ENCODE measurements at places on chromosomes 11 and 22.

DNA sequence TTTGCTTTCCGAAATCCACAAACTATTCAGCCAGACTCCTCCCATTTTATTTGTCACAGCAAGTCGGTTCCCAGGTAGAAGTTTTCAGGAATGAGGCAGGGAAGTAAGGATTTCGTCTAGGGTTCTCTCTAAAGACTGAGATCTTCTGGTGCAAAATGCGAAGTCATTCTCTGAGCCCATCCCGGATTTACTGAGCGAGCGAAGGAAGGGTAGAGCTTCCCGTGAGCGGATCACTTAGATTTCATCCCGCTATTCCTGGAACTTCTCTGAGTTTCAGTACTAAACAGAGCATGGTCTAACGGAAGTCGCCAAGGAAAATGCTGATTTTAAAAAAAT lies 3.1 kb upstream of the CALCA start:
- no peak for DNase-seq

DNA sequence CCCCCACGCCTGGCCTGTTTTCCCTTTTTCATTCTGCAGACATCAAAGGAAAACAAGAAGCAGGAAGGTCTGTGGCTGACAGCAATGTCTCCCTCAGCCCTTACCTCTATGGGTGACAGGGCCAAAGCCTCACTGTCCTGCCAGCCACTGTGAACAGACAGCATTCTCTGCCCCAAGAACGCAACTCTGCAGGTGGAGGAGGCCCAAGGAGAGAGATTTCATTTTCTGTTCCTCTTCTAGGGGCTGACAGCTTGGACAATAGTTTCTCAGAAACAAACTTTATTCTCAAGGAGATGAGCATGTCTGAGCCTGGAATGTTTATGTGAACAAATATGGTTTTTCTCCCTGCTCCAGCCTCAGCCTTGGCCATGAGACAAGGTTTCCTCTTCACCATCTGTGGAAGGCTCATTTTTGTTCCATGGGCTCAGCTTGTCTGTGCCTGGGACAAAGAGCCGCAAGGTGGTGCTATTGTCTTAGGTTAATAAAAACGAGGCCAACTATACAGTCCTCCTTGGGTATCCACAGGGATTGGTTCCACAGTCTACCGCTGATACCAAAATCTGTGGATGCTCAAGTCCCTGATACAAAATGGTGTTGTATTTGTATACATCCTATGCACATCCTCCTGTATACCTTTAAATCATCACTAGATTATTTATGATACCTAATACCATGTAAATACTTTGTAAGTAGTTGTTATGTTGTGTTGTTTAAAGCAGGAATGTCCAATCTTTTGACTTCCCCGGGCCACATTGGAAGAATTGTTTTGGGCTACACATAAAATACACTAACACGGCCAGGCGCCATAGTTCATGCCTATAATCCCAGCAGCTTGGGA lies 5.8 kb downstream of the PIWIL3 start:
- peak; percentile 18 for DNase-seq

DNA sequence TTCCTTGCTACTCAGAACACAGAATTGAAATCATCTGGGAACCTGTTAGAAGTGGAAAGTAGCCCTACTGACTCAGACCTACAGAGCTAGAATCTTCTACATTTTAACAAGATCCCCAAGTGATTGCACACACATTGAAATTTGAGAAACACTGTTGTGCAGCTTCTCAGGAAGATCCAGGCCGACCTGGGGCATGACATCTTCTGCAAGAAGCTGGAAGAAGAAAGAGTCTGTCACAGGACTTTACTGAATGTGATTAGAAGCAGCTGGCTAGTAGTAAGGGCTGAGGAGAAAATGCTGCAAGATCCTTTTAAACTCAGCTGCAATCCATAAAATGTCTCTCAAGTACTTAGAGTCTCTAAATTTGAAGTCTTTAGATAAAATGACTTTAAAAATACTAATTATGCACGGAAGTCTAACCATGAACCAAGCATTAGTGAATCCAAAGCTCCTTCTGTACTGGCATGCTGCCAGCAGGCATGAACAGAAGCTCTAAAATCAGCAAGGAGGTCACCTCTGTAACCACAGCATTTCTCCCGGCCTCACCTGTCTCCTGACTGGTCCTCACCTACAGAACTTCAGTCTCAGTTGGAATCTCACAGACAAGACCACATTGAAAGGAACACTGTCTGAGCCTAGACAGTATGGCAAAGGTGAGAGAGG lies 85.0 kb downstream of the SERGEF start:
- DNase-seq = peak; percentile 25

DNA sequence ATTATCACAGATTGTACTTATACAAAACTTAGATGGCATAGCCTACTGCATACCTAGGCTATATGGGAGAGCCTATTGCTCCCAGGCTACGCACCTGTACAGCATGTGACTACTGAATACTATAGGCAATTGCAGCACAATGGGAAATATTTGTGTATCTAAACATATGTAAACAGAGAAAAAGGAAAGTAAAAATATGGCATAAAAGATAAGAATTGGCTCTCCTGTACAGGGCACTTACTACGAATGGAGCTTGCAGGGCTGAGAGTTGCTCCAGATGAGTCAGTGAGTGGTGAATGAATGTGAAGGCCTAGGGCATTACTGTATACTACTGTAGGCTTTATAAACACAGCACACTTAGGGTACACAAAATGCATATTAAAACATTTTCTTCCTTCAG lies 13.2 kb downstream of the APOL6 start:
- no peak for DNase-seq

- no peak for DNase-seq
These were observed 450 bp upstream of the BCL2L13 start for GRCh38 chr22:17638182-17638431.

DNA sequence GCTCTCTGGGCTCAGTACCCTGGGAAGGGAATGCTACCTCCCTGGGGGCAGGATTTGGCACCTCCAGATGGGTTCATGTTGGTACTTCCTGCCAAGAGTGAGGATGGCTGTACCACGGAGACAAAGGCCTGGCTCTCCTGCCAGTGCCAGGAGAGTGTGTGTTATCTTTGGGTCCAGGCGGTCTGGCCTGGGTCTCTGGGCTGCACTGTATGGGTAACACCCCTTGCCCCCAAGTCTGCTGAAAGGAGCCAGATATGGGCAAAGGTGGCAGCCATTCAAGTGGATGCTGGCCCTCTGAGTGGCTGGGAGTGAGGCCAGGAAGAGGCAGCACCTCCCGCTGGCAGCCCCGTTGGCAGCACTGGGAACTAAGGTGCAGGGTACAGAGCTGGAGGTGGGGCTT lies 91.5 kb downstream of the NECTIN1 start:
- no peak for DNase-seq

- DNase-seq = no peak
These were observed 64.5 kb downstream of the C11orf91 start for GRCh38 chr11:33636104-33636503.

GRCh38 chr11:27111896-27112295 lies 71.3 kb downstream of the BBOX1 start:
- DNase-seq = no peak

DNA sequence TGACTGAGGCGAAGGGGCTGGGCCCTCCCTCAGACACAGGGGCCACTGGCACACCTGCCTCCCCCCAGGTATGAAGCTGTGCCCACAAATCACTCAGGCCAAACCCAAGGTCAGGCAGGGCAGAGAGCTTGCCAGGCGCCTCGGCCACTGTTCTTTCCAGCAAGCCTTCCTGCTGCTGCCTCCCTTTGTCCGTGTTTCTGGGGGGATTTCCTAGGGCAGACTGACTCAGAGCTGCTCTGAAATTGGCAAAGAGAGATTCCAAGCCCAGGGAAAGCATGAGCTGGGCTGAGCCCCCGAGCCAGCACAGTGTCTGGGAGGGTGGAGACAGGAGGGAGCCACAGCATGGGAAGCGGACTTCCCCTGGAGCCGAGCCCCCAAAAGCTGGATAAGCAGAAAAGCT lies 33.2 kb downstream of the PPP2R1B start:
- no peak for DNase-seq

DNA sequence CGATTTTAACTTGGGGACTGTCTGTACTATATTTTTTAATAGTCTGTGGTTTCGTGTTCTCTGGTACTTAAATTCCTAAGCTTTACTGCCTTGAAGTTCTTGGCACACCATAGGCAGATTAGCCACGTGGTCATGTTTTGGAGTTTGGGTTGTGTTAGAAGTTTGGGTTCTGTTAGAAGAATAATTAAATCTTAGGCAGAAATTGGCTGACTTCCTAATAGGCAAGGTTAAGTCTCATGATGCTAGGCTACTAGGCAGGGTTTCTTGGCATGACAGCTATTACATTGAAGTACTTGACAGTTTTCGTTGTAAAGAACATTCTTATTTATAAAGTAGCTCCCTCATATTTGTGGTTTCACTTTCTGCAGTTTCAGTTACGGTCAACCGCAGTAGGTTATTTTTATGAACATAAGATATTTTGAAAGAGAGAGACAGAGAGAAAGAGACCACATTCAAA lies 30.0 kb upstream of the MMP7 start:
- peak; percentile 55 for DNase-seq

- DNase-seq = no peak
These were observed 6.6 kb upstream of the MRGPRG start for GRCh38 chr11:3225159-3225758.

GRCh38 chr11:43765194-43765593 lies 84.7 kb downstream of the HSD17B12 start:
- no peak for DNase-seq

- no peak for DNase-seq
These were observed 1.4 kb downstream of the CDKN1C start for GRCh38 chr11:2883979-2884815.

GRCh38 chr11:15539645-15540044 lies 424.9 kb downstream of the INSC start:
- no peak for DNase-seq

- DNase-seq = no peak
These were observed 18.2 kb downstream of the KCNJ1 start for GRCh38 chr11:128848815-128849455.

GRCh38 chr11:119784421-119784820 lies 55.4 kb upstream of the NECTIN1 start:
- no peak for DNase-seq

DNA sequence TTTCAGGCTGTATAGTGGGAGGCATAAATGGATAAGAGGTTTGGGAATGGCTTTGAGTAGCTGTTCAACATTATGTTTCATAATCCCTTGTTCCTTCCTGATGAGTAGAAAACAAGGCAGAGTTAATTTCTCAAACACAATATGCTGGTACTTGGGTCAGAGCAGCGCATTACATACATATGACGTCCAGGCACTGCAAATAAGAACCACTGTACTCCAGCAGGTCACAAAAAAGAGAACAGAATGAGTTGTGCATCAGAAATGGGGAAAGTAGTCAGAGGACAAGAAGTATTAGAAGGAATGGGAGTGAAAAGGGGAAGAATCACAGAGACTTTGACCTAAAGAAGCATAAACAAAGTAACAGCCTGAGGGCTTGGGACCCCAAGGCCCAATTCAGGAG lies 44.0 kb upstream of the RDX start:
- DNase-seq = no peak

DNA sequence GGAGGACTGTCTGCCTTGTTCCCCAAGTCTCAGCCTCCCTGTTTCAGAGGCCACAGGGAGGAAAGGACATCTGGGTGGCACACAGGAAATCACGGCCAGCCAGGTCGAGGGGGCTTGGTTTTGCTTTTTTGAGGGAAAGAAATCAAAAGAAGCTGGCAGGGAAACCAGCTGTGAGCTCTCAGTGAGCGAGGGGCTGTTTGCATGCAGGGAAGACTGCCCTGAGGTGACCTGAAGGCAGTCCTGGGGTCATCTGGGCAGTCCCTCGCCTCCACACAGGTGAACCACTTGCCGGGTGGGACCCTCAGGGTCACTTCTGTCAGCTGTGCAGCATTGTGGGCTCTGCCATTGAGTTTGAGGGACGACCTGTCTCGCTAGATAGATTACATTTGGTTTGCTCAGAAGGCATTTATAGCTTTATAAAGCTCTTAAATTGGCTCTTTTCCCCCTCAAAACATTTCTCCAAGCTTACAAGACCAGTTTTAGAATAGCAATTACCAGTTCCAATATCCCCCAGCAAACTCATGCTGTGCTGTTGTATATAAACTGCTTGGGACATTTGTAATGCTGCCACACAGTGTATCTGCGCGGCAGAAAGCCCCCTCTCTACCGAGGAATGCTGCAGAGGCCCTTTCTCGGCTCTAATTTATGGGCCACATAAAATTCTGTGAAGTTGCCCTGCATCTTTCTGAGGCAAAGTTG lies 28.3 kb downstream of the PKNOX2 start:
- DNase-seq = no peak

DNA sequence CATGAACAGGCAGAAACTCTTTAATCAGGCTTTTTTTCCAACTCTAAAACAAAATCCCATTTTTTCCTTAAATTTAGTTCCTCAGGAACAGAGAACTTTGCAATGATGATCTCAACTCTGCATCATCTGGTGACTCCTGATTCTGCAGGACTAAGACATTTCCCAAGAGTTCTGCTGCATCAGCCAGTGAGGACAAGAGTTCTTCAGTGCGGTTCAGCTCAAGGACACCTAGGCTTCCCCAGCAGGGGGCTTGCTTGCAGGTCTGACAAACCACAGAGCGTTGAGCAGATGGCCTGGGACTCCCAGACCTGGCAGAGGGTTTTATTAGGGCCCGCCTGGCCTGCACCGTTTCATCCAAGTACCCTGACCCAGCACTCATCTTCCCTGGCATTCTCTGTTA lies 6.4 kb downstream of the CDCA5 start:
- no peak for DNase-seq

All from HS-5 (cell line).